ENCODE measurements at places on chromosomes 6 and 20.

GRCh38 chr20:34621036-34621343 is 55.9 kb downstream of the PIGU start:
- no peak for DNase-seq

DNA sequence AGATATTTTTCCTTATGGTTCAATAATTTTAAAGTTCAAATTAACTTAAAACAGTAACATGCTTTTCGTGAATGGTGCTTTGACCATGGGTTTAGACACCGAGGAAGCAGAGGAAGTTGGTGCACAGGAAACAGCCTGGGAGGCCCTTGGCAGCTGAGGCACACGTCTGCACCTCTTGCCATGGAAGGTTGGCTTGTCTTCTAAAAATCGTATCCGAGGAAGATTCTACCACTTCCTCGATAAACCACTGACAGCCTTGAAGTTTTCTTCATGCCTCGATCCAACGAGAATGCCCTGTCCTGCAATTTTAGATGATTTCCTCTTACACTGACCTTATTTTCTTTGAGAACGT is 12.2 kb downstream of the DLL1 start:
- no peak for DNase-seq

DNA sequence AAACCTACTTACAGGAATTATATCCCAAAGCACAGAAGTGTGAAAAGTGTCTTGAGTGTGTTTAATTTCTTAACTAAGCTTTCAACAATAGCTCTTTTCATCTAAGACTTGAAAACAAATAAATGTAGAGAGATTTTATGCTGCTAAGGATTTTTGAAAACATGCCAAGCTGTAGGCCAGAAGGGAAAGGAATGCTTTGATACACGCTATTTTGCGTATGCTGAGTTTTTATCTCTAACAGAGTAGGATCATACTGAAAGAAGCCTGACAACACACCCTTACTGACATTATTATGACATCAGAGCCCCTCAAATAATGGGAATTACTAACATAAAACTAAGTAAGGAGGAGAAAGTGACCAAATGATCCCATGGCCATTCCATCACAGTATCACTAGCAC is 265.5 kb downstream of the KHDC1L start:
- peak; percentile 48 for DNase-seq

DNA sequence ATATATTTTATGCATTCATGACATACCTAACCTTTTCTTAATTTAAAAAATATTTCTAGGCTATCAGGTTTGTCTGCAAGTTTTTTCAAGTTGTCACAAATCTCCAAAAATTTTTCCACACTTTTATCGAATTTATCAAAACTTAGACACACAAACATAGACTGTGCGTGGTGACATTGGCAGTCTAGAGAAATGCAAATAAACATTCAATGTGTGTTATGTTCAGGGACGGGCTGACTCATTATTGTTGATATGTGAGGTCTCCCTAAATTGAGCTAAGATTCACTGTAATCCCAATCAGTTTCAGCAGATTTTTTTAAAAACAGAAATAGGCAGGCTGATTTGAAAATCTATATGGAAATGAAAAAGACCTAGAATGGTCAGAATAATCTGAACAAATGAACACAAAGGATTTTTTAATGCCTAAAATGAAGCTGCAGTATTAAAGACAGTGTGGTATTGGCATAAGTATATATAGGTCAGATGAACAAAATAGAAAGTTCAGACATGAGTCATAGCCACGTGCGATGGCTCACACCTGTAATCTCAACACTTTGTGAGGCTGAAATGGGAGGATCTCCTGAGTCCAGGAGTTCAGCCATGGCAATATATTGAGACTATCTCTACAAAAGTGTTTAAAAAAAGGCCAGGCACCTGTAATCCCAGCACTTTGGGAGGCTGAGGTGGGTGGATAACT is 19.2 kb downstream of the BLTP3A start:
- DNase-seq = no peak

DNA sequence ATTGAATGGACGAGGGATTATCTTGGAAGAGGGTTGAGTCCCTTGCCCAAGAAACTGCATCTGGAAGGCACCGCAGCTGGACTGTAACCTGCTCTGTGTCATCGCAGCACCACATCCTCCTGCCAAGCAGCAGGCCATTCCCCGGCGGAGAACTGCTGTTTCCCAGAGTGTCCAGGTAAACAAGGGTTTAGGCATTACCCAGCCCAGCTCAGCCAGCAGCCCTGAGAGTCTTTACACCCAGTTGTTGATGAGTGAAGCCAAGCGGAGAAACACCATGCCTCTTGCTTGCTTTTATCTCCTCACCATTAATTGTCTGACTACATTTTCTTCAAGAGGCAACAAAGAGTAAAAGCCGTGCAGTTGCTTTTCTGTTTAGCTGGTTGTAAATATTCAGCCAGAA is 104.1 kb downstream of the CDH4 start:
- DNase-seq = no peak

DNA sequence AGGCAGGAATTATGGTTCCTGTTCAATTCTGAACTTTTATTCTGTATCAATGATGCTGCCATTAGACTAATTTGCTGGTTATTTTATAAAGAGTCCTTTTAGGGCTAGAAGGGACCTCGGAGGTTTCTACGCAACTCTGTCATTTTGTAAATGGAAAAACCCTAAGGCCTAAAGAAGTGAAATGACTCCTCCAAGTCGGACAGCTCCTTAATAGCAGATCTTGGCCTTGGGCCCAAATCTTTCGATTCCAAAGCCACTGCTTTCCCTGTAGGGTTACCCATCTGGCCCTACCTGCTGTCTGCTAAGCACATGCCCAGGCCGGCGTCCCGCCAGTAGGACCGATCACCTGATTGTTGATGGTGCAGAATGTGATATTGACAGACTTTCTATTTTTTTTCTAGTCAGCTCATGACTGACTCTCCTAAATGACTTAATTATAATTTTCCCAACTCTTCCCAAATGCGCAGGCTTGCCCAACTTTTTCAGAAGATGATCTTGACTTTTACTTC is 40.2 kb downstream of the PLEKHG1 start:
- no peak for DNase-seq

DNA sequence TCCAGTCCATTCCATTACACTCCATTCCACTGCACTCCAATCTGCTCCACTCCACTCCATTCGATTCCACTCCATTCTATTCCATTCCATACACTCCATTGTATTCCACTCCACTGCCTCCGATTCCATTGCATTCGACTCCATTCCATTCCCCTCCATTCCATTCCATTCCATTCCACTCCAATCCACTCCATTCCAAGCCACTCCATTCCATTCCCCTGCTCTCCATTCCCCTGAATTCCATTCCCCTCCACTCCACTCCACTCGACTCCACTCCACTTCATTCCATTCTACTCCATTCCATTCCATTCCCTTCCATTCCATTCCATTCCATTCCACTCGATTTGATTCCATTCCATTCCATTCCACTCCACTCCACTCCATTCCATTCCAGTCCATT is 25.7 kb upstream of the DEFB125 start:
- DNase-seq = no peak

DNA sequence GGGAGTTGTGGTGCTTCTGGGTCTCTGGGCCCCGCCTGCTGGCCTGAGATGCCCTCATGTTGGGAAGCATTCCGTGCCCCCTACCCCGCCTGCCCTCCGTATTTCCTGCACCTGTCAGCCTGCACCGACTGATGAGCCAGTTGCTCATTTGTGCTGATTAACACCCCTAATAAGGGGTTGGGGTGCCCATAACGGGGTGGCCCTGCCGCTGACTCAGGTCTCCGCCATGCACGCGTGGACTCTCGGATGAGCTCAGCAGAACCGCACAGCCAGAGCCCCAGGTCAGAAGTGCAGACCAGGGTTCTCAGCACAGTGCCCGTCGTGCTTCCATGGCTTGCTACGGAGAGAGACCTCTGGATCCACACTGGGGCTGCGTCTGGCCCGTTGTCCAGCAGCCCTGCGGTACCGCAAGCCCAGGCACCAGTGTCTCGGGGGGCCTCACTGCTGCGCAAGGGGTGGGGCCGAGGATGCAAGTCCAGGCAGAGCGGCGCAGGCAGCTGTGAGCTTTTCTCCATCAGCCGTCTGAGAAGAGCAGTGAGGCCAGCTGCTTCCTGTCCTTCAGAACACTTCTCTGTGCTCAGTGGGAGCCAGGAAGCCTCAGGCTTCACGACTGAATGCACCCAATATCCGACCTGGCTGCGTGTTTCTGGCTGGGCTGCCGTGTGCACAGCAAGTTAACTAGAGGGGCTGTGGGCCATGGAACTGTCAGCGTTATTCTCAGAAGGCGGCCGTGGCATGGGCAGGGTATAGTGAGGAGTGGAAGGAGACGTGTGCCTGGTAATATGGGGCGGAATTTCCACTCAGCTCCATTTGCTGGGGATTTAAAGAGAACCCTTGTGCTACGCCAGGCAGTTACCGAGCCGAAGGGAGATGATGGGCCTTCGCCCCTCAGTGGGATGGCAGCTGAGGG is 18.6 kb downstream of the MTG2 start:
- no peak for DNase-seq

DNA sequence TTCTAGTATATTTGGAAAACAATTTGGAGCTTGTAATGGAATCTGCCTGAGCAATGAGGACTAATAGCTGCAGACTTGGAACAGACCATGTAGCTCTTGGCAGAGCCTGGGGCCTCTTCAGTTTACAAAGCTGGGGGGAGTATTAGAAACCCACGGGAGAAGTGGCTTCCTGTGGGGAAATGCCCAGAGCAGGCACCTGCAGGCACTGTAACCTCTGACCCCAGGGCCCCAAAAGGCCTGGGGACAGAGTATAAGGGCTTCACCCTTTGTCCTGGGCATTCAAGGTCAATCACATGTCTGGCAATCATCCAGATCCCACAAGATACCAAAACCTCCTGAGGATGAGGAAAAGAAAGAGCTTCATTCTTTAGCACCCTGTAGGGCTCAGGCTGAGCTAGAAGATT is 19.4 kb downstream of the PKIG start:
- peak; percentile 55 for DNase-seq

- DNase-seq = no peak
Observed at GRCh38 chr20:24942679-24943078, 6.4 kb upstream of the CST7 start.

DNA sequence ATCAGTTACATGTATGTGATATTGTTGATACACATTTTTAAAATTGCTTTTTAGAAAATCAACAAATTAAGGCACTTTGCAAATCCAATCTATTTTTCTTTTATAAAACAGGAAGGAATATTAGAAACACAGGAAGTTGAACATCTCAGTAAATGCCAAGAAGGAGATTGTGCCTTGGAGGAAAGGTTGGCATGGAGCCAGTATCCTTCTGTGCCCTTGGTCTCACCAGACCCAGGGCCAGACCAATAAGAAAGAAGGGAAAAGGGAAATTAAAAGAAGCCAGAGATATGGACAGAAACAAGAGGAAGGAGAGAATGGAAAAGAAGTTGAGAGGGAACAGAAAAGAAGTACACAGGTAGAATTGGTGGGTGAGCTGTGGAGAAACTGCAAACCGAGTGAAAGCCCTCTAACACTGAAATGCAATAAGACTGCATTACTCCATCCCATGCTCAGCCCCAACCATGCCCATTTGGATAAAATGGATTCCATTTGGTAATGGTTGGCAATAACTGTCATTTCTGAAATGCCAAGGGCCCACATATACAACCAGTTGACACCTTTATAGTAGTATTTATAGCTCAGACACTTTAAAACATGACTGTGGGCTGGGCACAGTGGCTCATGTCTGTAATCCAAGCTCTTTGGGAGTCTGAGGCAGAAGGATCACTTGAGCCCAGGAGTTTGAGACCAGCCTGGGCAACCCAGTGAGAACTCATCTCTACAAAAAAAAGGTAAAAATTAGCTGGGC is 133.8 kb downstream of the GMPR start:
- DNase-seq = no peak

DNA sequence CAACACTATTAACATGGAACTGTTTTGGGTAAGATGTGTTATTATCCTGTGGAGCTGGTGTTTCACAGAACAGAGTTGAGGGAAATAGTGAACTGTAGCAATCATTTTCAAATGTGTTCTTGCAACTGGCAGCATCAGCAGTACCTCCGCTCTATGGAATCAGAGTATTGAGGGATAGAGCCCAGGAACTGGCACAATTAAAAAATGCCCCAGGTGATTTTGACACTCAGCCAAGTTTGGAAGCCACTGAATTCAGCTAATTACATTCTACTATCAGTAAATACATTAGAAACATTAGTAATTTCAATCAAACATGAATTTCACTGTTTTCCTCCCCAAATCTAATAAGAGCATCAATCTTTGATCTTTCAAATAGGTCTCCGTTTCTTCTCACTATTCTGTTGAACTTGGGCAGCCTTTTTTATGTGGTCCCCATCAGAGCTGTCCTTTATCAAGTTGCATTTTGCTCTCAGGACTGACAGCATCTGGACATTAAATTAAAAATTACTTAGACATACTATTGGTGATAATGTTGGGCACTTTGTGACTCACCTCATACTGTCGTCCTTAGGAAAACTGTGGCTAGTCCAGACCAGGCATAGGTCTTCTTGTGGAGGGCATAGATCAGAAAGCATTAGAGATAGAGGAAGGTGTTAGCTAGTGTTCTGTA is 251.5 kb downstream of the DHX35 start:
- no peak for DNase-seq

DNA sequence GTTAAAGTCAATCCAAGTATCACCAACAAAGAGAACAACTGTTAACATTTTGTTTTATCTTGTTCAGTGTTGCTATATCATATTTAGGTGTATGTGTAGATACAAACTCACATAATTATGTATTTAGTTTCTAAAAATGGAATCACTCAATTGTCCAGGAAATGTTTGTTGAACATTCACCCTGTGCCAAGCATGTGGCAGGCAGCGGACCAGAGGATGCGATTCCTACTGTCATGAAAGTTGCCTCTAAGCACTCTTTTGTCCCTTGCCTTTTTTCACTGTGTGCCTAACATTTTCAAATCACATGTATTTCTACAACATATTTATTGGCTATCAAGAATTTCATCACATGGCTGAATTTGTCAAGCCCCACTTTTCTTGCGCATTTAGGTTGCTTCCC is 16.9 kb upstream of the TGM2 start:
- DNase-seq = no peak

GRCh38 chr6:87791029-87791428 is 89.0 kb upstream of the AKIRIN2 start:
- DNase-seq = no peak

DNA sequence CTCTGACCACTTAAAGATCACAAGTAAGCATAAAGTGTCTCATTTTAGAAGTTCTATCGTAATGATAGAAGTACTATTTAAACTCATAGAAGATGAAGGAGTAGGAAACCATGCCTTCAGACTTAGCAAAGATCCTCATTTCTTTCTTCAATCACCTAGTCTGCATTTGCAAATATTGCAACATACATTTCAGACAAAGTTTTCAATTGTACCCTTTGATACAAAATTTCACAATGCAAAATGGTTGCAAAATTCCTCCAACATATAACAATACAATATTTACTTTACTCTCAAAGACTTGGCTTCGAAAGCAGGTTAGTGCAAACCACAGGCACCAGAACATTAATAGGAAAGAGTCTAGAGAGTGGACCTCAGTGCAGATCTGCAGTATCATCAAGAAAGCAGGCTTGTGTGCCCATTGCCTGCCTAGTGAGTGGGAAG is 16.1 kb upstream of the ROS1 start:
- peak; percentile 72 for DNase-seq

DNA sequence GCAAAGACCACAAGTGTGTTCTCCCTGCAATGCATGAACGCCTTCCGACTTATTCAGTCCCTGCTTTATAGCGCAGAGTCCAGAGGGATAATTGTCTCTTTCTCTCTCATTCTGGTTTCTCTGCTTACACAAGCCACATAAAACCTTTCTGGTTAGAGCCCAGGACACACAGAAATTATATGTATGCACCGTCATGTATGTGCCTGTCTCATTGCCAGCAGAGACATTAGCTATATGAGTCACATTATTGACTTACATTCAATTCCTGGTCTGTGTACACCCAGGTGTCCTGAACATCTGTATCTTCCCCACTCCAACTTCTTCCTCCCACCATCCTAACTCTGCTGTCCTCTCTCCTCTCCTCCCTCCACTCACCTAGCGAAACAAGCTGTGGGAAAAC is 44.0 kb downstream of the LRFN2 start:
- no peak for DNase-seq
